ENCODE measurements at places on chromosomes 2 and 18.

- no peak for DNase-seq
Measured at GRCh38 chr2:10453905-10454298, 5.8 kb upstream of the ODC1 start.

- no peak for DNase-seq
Measured at GRCh38 chr2:169285531-169286235, 76.7 kb downstream of the LRP2 start.

DNA sequence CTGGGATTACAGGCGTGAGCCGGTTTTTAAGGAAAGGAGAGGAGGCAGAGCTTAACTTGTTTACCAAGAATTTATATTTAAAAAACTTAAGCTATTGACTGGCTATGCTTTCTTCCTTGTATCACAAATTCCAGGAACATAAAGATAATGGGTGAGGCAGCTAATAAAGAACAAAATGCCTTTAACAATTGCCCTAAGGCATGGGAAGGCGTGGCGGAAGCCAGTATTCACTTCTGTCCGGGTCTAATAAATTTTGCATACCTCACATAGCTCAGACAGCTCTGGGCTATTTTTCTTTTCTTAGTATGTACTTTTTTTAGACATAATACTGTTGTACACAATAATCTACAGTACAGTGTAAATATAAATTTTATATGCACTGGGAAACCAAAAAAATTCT is 1.0 kb upstream of the LDAH start:
- DNase-seq, result no peak

GRCh38 chr2:65453916-65454315 is 21.5 kb upstream of the SPRED2 start:
- DNase-seq, result no peak

GRCh38 chr18:63844254-63844653 is 43.3 kb upstream of the SERPINB2 start:
- DNase-seq, result peak; percentile 40

DNA sequence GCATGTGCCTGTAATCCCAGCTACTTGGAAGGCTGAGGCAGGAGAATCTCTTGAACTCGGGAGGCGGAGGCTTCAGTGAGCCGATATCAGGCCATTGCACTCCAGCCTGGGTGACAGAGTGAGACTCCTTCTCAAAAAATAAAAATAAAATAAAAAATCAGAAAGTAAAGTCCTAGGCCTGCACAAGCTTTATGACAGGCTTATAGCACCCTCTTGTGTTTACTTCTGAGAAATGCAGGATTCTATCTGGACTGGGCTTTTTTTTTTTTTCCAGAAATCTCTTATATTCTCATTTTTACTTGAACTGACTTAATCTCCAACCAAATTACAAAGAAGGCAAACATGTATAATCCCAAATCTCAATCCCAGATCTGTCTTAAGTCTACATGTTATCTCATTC is 26.1 kb upstream of the REG3G start:
- DNase-seq, result peak; percentile 15

Data from RPMI8226 (cell line).